ENCODE measurements at places on chromosomes 5 and 9.
A peak's percentile ranks its signal among the peaks of the same experiment; 100 is the strongest.

DNA sequence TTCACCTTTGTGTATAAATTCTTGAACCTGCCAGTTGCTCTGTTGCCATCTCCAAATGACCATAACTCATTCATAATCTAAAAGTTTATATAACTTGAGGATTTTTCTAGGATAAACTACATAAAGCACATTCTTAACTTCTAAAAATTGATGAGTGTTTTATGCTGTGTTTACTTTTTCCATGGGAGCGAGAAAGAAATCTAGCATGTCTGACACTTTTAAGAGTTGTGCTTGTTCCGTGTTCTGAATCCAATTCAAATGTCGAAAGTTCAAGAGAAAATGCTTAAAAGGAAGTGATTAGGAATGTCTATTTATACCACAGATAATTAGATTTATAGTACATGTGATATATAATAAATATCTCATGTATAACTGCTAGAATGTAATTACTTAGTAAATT is 154.4 kb downstream of the DEPDC1B start:
- DNase-seq, result no peak

DNA sequence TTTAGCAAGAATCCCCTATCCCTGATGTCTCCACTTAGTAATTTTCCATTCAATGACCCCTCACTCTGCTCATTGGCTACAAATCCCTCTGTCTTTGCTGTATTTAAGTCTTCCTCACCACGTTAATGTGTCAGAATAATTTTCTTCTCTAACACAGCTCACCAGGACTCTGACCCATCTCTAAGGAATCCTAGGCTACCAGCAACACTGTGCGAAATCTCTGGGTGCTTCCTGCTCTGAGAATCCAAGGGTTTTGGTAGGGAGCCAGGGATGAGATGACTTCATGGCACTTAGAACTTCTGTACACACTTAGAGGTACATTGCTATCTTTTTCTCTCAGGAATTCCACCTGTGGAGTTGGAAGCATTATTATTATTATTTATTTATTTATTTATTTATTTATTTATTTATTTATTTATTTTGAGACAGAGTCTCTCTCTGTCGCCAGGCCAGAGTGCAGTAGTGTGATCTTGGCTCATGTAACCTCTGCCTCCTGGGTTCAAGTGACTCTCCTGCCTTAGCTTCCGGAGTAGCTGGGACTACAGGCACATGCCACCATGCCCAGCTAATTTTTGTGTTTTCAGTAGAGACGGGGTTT is 53.5 kb downstream of the FOXI1 start:
- DNase-seq, result peak; percentile 34

- no peak for DNase-seq
Observed at GRCh38 chr9:125238127-125238914, 2.8 kb downstream of the HSPA5 start.

DNA sequence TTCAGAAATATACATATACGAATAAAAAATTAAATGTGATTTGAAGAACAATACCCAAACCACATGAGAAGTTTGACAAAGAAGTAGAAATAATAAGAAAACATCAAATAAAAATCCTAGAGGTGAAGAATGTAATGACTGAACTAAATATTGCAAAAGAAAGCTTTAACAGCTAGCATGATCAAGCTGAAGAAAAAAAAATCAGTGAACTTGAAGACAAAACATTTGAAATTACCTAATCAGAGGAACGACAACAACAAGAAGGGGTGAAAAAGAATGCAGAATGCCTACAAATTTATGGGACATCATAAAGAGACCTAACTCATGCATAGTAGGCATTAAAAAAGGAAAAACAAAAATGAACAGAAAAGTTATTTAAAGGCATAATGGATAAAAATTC is 60.5 kb upstream of the SPEF2 start:
- DNase-seq, result no peak

DNA sequence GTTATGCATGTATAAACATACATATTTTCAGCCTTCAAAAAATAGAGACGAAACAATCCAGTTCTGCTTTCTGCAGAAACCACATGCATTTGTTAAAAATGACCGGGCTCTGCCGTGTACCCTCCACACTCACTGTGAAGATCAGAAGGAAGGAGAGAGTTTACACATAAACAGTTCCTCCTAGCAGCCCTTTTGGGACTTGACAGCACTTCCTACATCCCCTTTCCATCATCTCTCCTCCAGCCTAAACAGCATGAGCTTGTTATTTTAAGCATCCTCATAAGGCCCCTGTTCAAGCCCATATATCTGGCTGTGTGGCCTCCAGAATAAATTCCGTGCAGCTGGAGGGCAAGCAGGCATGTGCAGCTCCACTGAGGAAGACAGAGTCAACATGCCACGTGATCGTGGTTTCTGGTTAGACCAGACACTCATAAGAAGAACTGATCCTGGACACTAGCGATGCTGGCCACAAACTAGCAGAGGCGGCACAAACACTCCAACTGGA is 42.2 kb downstream of the NIPAL4 start:
- no peak for DNase-seq

- no peak for DNase-seq
Observed at GRCh38 chr5:95907740-95908706, 53.6 kb downstream of the ELL2 start.

DNA sequence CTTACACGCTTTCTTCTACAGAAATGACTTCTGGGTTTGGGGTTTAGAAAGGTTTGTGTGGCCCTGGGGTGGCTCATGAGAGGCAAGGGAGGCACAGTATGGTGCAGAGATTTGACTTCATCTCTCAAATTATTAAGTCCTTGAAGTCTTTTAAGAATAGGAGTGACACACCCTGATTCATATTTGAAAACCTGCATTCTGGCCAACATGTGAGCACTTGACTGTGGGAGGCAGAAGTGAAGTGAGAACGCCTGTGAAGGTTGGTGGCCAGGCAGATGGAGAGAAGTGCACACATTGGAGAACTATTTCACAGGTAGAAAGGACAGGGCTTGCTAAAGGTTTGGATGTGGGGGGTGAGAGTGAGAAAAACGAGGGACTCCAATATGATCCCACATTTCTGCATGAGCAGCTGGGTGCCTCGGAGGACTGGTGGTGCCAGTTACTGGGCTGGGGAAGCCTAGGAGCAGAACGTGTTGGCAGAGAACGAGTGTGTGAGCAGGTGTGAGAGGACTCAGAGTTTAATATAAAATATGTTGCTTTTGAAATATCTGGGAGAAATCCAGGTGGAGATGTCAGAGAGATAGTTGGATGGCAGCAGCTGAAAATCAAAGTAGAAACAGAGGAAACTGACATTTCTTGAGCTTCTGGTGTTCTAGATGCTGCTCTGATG is 240.0 kb upstream of the ADAMTSL1 start:
- no peak for DNase-seq

GRCh38 chr5:65072850-65073249 is 304.1 kb downstream of the CWC27 start:
- no peak for DNase-seq
